ENCODE measurements at places on chromosomes 1 and 21.

DNA sequence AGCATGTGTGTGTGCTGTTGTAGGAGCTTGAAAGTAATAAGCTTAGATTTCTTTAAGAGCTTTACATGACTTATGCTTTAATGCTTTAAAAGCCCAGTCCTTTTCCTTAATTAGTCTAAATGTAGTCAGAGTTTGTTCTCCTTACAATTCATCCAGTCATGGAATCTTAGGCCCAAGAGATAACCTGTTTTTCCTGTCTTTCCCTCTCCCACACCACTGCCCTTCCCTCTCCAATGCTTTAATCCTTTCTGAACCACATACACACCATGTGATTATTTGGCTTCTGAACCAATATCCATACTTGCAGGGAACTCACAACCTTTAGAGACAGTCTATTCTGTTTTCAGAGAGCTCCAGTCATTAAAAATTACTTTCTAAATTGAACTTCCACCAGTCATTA, 37.6 kb downstream of the ALG6 start:
- DNase-seq = no peak

DNA sequence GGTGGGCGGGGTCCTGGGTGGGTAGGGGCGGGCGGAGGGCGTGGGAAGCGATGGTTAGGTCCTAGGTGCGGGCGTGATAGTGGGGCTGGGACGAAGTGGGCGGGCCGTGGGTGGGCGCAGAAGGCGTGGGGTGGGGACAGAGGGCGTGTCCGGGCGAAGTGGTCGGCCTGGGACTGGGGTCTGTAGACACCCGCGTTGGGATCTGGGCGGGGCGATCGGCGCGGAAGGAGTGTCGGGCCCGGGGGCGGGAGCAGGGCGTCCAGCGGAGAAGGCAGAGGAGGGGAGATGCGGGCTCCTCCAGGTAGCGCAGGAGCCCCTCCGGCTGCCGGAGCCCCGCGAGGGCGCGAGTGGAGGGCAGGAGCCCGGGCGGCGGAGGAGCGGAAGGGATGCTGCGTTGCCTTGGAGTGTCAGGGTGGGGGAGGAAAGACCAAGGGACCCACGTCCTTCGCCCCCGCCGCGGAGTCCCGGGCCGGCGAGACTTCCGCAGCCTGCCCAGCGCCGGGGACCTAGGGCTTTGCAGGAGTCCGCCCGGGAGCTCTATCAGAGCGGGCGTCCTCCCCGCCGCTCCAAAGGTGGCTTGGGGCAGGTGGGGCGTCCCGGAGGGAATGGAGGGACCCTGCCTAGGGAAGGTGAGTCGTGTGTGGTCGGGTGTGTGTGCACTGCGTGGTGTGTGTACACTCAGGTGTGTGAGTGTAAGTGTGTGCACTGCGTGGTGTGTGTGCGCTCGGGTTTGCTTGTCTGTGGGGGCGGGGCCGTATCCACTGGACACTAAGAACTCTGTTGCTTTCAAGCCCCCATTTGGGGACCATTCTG, 27.0 kb upstream of the PRSS38 start:
- DNase-seq = peak; percentile 69

GRCh38 chr1:201066986-201067385, 43.5 kb upstream of the KIF21B start:
- DNase-seq = no peak

DNA sequence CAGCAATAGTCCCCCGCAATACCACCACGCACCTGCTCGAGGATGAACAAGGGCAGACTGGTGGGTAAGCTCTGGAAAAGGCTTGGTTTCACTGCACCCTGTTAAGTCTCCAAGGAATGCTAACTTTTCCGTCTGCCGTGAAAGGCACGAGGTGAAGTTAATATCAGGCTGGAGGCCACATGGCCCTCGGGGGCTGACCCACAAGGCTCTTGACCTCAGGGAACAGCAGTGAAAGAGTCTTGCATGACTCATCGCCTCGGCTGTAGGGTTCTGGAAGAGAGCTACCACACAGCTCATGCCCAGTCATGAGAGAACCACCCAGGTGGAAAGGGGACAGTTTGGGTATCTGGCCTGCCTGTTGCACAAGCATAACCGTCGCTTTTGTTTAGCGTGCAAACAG, 24.7 kb downstream of the SCCPDH start:
- DNase-seq = no peak

DNA sequence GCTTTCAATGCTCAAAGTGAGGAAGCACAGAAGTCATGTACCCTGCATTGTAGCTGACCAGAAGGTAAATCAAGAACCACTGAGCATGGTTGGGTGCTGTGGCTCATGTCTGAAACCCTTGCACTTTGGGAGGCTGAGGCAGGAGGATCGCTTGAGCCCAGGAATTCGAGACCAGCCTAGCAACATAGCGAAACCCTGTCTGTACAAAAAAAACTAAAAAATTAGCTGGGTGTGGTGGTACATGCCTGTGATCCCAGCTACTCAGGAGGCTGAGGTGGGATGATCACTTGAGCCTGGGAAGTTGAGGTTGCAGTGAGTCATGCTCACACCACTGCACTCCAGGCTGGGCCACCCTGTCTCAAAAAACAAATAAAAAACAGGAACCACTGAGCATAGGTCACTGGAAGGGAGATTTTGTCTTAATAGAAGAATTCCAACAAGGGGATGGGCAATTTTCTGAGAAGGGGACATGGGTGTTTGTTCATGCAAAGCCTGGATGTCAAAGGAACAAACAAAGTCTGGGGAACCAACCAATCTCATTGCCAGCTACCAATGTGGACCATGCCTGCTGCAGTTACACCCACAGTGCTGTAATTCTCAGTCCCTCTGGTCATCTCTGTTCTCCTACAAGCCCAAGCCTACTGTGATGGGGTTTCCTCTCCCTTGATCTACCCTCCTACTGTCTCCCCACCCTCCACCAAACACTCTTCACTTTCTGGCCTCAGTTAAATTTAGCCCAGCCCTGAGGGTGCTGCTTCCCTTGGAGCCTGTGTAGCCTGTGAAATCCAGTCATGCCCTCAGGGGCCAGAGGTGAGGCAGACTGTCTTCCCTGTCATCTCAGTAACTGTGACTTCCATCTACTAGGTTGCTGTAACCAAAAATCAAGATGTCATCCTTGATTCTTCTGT, 47.9 kb downstream of the ELF3 start:
- DNase-seq = no peak

DNA sequence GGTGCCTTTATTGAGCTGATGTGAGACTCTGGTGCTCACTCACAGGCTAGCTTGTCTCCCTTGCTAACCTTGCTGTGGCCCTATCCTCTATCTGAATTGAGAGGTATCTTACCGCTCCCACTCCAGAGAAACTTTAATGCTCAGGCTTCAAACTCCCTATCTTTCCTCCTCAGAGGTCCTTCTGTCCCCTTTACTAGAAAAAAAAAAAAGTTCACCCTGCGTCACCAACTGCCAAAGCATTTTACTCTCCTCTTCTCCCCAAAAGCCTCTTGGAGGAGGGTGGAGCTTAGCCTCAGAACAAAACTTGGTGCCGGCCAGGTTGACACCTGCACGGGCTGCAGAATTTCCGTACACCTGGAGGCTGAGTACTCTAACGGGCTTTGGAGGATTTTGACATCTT, 55.1 kb downstream of the ATP2B4 start:
- DNase-seq = no peak

GRCh38 chr1:113058941-113059706, 13.9 kb upstream of the LRIG2 start:
- DNase-seq = no peak

DNA sequence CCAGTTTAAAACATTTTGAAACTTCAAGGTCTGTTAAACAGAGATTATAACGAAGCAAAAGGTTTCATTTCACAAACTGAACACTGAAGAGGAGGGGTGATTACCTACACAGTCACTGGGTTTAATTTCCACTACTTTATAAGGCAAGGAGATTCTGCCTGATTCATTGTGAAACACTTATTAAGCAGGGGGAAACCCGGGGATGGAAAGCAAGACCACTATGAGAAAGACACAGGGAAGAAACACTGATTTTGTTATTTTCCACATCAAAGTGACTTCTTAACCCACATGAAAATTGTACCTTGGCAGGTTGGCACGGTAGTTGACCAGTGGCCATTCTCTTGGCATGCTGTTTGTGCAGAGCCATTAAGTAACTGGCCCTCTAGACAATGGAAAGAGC, 8.1 kb upstream of the F5 start:
- DNase-seq = peak; percentile 57

DNA sequence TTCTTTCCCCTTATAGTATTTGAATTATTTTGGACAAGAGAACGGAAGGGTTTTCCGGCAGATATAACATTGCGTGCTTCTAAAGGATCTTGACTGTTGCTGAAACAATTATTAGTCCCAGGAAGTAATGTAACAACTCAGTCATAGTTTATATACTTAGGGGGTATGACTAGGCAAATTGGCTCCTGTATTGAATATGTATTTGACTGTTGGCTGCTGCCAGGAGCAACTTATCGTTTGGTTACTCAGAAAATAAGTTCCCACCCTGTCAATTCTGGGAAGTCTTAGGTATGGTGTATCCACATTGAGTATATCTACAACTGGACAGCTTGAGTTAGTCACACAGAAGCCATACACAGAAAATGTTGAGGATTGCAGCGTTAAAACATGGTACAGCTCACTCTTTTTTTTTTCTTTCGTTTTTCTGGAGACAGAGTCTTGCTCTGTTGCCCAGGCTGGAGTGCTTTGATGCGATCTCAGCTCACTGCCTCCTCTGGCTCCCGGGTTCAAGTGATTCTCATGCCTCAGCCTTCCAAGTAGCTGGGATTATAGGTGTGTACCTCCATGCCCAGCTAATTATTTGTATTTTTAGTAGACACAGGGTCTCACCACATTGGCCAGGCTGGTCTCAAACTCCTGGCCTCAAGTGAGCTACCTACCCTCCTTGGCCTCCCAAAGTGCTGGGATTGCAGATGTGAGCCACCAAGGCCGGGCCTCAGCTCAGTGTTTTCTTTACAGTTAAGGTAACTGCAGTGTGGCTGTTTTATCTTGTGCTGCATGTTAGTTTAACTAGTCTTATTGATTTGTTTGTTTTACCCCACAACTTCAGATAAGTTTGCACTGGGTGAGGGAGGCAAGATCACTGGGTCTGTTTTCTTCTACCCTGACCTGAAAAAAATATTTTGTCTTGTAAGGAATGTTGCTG, 10.2 kb downstream of the SMAP2 start:
- DNase-seq = no peak

DNA sequence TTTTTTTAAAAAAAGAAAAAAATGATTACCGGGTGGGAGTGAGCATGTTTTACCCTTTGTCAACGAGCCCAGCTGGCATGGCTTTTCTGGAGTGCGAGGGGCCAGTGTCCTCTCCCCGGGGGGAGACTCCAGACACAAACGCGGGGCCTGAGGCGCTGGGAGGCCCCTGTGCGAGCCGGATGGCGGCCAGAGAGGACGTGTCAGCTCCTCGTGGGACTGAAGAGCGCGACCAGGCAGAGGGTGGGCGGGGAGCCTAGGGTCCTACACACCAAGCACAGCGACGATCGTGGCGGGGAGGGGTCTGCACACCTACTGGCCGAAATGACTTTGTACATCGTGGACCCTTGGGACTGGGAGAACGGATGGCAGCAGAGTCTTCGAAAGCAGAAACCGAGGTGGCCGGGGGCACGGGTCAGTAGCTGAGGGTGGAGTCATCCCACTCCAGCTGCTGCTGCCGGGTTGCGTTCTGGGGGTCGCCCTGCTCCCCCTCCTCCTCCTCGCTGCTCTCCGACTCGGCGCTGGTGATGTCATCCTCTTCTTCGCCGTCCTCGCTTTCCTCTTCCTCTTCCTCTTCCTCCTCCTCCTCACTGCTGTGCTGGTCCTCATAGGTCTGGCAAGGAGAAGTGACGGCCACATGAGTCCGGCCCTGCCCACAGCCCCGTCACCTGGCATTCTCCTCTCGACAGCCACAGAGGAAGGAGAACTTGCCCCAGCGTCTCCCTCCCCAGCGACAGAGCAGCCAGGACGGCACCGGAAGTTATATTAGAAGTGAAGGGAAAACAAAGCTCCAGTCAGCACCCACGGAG, 78.8 kb downstream of the PIK3CD start:
- DNase-seq = no peak

DNA sequence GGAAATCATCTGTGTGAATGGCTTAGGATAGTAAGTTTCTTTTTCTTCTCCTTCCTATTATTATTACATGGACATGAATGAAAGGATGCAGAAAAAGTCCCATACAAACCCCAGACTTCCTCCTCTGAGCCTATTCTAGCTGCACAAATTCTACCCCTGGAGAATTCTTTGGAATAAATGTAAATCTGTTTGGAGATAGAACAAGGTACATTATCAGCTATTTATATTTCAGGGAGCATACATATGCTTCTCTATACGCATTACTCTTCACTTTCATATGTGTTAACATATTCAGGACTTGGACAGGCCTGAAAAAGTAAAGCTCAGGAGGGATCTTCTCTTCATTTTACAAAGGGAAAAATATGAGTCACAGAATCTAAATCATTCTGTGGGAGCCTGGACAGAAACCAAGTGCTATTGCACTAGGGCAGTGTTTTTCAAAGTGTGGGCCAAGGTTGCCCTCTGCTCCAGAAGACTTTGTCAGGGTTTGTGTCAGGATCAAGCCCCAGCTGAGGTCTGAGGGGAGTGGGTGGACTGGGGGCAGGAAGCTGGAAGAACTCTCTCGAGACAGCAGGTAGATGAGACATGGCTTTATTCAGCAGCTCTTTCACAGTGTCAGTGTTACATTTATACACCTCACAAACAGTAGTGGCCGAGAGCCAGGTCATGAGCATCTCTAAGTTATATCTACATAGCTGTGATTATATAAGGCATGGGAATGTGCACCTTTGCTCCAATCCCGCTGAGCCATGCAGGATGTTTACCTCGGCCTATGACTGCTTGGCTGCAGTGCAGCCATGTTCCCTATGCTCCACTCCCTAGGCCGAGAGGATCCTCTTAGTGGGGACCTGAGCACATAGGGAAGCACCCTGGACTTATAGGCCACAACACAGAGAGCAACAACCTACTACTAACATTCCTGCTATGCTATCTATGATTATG, 114.3 kb downstream of the GDAP2 start:
- no peak for DNase-seq

- DNase-seq = no peak
Observed at GRCh38 chr1:9905010-9905409, 5.1 kb downstream of the CTNNBIP1 start.

- no peak for DNase-seq
Observed at GRCh38 chr21:37502947-37503346, 136.4 kb downstream of the DYRK1A start.

- DNase-seq = peak; percentile 70
Observed at GRCh38 chr1:150281758-150282557, at the start of gene CIART. Gene CIART, plus strand, starts transcription at chr1:150282554. Its CDS starts 714 bp downstream, at chr1:150283268.

DNA sequence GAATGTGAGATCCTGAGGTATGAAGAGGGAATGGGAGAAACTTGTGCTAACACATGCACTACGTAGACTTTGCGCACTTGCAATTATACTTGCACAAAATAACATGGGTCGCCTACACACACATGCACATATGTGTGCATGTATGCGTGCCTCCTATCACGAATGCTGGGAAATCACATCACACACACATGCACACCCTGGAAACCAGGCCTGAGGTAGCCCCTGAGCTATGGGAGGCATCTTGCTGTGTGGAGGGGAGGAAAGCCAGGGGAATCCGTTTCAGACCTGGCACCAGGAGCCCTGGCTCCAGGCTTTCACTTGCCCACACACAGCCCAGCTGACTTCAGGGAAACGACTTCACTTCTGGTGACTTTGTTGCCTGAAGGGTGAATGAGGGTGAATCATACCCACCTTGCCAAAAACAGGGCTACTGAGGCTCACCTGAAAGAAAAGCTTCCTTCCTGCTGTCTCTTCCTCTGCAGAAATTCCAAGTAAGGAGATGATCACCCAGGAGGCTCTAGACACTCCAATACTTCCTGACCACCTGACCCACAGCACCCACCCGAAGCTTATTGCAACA, 136.0 kb upstream of the NGF start:
- no peak for DNase-seq

GRCh38 chr1:18836654-18837053, 22.8 kb downstream of the TAS1R2 start:
- DNase-seq = no peak
